ENCODE measurements at places on chromosomes 7 and 10.

- DNase-seq: no peak
Observed at GRCh38 chr7:22860337-22860736, 37.7 kb upstream of the TOMM7 start.

DNA sequence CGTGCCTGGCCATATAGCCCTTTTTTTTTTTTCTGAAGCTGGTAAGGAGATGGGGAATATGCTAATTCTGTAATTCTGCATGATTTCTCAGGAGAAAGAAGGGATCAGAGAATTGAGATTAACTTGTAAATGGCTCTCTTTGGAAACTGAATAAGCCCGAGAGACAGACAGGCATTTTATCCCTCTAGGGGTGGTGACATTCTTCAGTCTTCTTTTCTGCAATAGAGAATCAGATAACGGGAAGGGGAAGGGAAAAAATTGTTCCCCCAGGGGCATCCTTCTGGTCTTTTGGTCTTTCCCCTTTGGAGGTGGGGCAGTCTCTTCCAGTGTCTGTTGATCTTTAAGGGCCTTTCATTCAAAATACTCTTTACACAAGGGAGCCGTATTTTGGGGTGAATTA, 34.2 kb downstream of the HK1 start:
- DNase-seq: no peak

DNA sequence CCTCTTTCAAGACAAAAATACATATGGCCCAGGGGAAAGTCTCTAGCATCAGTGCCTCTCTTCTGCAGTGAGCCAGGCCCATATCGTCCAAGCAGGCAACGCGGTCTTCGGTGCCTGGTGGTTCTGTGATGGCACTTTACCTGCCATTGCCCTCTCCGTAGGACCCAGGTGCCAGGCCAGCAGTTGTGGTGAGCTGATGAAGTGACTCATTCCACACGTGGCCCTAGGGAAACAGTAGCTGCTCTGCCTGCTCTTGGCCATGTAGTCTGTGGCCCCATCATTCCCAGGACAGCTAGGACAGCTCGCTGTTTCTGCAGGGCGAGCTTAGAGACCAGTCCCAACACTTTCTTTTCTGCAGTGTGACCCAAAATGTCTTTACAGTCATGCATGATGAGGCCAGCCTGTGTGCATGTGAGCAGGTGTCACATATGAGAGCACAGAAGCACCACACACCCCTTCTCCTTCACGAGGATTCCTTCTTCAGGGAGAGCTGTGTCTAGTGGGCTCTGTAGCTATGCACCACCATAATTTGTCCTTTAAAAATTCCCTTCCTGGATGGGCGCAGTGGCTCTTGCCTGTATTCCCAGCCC, 39.0 kb downstream of the SVIL start:
- no peak for DNase-seq

GRCh38 chr10:79333513-79333912, 13.8 kb upstream of the PPIF start:
- peak; percentile 30 for DNase-seq

Measured in renal cortical epithelial cell (primary cell).